ENCODE measurements at places on chromosomes 4 and X.

DNA sequence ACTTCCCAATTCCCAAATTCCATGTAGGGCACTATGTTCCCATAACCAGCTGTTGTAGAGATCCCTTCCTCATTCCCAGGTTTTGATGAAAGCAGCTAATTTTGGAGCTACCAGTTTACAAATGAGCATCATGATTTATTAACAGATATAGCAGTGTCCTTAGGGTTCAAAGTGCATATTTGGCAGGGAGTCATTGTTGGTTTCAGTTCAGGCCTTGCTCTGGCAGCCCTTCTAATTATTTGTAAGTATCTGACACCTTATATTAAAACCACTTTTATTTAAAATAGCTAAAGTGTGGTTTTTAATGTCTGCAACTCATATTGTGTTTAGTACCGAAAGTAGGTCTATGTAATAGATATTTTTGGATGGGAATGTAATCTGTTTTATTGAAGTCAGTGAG is 518.5 kb downstream of the TLL1 start:
- DNase-seq = no peak

DNA sequence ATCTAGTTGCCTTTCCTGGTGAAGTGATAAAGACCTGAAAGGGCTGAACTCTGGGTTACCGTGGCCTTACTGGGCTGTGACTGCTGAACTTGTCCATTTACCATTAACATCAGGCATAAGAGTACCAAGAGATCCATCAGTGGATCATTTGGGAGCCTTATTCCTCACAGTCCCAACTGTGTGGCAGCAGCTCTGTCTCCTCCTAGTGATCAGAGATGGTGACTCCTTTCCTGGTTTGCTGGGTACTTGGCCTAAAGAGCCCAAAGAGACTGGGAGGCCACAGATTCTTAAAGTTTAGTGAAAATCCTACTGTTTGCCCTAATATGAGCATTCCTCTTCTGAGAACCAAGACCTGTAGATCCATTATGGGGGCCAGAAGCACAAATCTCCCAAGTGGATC is 56.3 kb upstream of the ATP6AP2 start:
- DNase-seq = no peak

- no peak for DNase-seq
These were observed 1.0 kb upstream of the PDGFRA start for GRCh38 chr4:54228056-54228527.

DNA sequence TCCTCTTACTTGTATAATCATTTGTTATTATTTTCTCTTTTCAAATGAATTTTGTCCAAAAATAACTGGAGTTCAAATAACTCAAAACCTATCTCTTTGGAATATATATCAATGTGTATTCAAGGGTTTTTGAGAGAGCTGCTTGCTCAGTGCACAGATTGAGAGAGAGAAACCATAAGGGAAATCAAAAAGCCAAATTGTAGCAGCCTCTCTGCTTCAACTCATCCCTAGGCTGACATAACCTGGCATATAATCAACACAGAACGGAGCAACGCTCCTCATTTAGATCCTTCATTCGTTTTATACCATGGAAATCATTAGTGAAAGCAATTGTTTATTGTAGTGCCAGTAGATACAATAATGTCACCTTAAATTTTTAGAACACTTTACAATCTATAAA is 1.8 kb upstream of the GPM6A start:
- no peak for DNase-seq

DNA sequence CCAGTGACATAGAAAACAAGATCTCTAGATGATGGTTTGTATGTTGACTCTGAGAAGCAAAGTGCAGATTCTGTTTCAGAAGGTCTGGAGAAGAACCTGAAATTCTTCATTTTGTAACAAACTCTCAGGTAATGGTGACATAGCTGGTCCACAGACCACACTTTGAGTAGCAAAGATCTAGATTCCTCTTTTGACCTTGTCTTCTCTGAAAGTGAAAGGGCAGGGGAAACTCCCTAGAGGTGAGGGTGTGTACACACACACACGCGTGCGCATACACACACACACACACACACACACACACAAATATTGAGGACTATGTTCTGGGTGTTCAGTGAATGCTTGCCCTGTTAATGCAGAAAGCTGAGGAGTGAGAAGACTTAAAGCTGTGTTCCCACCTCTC is 110.1 kb downstream of the NHSL2 start:
- no peak for DNase-seq

DNA sequence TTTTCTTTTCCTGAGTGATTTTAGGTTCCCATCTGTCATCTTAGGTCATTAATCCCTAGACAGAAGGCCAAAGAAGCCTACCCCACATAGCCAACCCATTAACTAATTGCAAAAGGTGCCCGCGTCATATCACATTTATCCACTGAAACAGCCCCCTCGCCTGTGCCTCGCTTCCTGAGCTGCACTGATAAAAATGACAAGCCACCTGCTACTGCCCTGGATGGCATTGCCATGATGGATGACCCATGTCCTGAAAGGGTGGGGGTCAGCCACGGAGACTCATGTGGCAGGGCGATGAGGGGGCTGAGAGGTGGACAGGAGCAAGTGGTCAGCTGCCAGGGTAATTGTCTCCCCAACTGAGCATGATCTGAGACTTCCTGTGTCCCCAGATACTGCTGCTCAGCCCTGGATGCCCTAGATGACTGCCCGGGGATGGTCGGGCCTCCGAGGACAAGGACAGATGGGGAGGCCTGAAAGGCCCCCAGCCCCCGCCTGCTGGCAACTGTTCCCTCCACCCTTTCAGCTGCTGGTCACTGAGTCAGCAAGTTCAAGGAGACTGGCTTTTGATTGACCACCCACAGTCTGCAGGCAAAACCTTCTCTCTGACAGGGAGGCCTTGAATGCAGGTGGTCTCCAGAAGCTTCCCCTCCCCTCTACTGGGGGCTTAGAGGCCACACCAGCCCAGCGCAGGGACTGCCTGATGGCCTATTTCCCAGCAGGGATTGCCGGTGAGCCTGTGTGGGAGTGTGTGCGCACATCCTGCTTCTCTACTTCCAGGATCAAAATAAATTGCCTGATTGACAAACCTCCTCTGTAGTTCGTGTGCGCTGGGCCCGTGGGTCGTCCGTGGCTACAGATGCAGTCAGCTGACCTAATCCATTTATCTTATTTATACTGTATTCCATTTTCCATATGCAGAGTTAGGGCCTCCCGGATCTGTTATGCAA is 496.3 kb downstream of the BCOR start:
- DNase-seq = no peak

- DNase-seq = no peak
These were observed 5.5 kb upstream of the WFS1 start for GRCh38 chr4:6264225-6264540.

DNA sequence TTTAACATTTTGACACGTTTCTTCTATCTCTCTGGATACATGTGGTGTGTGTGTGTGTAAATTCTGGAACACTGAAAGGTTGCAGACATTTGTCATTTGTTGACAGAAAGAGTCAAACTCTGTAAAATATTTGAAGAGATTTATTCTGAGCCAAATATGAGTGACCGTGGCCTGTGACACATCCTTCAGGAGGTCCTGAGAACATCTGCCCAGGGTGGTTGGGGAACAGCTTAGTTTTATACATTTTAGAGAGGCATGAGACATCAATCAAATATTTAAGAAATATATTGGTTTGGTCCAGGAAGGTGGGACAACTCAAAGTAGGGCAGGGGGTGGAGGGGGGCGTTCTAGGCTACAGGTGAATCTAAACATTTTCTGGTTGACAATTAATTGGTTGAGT is 40.7 kb upstream of the CD40LG start:
- DNase-seq = no peak
